CD4-positive, alpha-beta memory T cell (primary cell): ENCODE measurements at places on chromosomes 7 and 10. TPM values are rescaled to one million over a fixed set of nuclear protein-coding genes. Genes with fewer than 3 reads are reported as not detected.

LAMTOR4 gene
- total RNA-seq = 178 TPM

UPK3BL1 gene
- total RNA-seq = 46.3 TPM

ADAM22 gene
- 5.2 TPM for total RNA-seq

DNA sequence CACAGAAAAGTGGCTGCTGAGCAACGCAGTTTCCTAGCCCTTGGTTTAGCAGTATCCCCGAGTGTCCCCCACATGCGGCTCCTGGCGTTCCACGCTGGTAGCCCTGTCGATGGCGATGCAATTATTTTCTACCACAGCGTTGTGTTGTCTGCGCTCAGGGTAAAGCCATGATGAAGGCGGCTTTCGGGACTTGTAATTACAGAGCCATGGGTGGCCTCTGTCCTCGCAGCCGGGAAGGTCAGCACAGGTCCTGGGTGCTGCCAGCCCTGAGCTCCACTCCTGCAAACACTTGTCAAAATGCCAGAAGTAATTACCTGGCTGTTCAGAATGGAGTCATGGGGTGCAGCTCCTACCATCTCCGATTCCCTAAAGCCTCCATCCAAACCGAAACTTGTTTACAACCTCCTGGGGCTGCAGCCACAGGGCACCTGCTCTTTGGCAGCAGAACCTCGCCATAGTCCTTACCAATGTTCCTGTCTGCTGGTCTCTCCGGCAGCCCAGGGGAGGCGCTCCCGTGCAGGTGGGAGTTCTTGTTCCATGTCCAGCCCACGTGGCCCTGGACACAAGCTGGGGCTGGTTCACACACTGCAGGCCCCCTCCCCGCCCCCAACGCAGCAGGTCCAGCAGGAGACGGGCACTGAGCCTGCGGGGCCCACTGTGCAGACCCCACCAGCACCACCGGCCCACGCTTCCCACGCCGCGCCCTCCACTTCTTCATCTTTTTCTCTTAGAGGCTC, 512.6 kb downstream of the PTPRN2 start:
- no peak overlapping the region for H3K4me3 ChIP-seq
- no peaks in the 10 kb centered on the region for H3K36me3 ChIP-seq
- no peaks in the 10 kb centered on the region for H3K4me1 ChIP-seq
- no peak overlapping the region for H3K27ac ChIP-seq
- no peaks in the 10 kb centered on the region for H3K27me3 ChIP-seq
